ENCODE measurements at places on chromosomes 2 and 18.
A peak's percentile ranks its signal among the peaks of the same experiment; 100 is the strongest.

GRCh38 chr18:36157441-36157840 is 27.7 kb downstream of the ELP2 start:
- no peak for DNase-seq

DNA sequence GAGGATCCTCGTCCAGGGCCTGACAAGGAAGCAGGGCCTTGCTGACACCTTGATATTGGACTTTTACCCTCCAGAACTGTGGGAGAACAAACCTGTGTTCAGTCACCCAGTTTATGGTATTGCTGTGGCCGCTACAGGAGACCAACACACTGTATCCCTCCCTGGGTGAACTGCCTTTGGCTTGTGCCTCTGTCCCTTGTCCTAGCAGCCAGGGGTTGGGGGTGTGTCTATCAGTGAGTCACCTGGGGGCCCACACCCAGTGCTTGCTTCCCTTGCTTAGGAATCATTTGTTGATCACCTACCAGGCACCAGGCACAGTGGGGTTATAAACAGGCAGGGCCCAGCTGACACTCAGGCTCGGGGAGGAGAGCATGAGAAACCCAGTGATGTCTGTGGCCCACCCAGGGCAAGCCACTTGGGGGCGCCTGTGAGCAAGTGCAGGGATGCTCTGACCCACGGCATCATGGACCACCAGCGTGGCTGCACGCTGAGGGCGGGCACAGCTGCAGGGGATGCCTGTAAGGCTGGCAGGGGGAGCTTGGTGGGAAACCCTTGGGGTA is 17.1 kb downstream of the TMEM185B start:
- no peak for DNase-seq

- DNase-seq: no peak
These were observed 63.4 kb upstream of the PELI1 start for GRCh38 chr2:64207573-64207972.

DNA sequence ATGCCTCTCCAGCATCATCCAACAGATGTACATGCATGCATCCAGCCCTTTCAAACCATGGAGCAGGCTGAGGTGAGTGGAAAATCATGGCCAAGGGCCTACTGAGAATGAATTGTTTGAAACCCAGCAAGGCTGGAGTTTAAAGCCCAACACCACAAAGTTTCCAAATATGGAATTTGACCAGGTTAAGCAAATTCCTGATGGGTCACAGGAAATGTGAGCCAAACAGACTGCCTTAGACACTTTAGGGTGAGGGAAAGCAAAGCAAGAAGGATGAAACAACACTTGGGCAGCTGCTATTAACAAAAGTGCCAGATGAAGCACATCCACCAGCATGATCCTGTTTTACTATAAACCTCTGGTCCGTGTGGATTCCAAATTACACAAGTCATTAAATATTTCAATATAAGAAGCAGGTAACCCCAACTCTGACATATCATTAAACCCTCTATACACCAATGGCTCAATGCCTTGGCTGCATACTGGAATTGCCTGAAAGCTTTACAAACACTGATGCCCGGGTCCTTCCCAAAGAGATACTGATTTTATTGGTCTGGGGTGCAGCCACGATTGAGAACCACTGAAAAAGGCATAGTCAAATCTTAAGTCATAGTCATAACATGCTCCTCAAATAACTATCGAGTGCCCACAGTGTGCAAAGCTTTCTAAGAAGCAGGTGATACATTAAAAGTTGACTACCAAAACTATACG is 9.1 kb downstream of the KLF7 start:
- no peak for DNase-seq

GRCh38 chr18:34623557-34623956 is 86.5 kb upstream of the DTNA start:
- no peak for DNase-seq

DNA sequence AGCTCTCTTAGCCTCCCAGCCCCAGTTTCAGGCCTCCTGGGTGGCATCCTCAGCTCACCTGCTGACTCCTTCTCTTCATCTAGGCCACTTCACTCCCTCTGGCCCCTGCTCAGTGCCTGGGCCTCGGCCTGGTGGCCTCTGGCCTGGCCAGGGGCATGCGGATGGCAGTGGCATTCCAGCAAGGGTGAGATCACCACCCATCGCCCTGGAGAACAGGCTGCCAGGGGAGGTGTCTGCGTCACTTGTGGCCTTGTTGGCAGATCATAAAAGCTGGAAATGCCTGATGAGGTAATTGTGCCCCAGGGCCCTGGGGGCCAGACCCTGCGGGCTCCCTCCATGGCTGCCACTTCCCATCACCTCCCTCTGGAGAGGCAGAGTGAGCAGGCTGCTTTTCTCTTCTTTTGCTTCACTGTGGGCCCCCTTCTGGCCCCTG is 72.5 kb upstream of the SMAD2 start:
- peak; percentile 86 for DNase-seq

- DNase-seq: no peak
These were observed 67.0 kb downstream of the SP3 start for GRCh38 chr2:173898178-173898668.

GRCh38 chr2:11018651-11019185 is 107.0 kb downstream of the KCNF1 start:
- DNase-seq: no peak

DNA sequence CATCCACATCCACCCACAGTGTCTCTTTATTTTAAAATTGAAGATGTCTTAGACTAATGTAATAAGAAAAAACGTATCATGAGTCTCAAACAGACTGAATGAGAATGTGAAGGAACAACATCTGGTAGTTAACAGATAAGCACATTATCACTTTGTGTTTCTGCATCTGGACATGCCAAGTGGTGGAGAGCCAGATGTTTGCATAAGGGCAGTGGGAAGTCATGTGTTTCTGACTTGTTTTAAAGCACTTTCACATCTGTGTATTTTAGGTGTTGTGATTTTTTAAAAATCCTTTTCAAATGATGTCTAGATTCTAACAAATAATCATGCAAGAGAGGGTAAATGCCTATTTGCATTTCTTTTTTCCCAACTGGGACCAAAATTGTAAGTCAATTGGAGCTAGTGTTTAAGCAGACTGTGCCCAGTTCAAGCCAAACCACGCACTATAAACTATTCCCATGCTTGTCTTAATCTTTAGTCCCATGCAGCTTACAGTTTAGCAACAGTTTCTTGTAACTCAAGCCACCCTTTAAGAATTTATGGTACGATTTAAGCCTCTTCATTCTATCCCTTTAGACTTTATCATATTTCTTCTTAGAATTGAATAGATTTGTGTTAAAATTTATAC is 272.7 kb upstream of the DOK6 start:
- DNase-seq: no peak

GRCh38 chr2:73979021-73979420 is 5.7 kb upstream of the TET3 start:
- DNase-seq: no peak

DNA sequence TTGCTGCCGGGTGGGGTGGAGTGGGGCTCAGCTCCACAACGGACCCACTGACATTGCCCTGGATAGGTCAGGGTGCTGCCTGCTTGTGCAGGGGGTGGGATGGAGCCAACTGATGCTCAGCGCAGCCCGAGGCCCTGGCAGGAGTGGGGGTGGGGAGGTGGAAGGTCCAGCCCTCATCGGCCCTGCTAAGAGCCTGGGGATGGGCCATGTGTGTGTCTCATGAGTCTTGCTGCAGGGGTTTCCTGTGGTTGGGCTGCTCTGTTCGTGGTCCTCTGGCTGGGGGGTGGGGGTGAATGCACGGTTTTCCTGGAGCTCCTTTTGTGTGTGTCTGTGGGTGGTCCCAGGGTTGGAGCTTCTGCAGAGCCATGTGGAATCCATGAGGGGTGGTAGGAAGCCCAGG is 39.4 kb upstream of the GALR1 start:
- DNase-seq: no peak

GRCh38 chr2:132979339-132980093 is 309.5 kb upstream of the LYPD1 start:
- no peak for DNase-seq

- no peak for DNase-seq
These were observed 322.2 kb upstream of the DDX18 start for GRCh38 chr2:117492209-117492851.

- DNase-seq: no peak
These were observed 99.6 kb upstream of the MGAT5 start for GRCh38 chr2:134154246-134154645.

DNA sequence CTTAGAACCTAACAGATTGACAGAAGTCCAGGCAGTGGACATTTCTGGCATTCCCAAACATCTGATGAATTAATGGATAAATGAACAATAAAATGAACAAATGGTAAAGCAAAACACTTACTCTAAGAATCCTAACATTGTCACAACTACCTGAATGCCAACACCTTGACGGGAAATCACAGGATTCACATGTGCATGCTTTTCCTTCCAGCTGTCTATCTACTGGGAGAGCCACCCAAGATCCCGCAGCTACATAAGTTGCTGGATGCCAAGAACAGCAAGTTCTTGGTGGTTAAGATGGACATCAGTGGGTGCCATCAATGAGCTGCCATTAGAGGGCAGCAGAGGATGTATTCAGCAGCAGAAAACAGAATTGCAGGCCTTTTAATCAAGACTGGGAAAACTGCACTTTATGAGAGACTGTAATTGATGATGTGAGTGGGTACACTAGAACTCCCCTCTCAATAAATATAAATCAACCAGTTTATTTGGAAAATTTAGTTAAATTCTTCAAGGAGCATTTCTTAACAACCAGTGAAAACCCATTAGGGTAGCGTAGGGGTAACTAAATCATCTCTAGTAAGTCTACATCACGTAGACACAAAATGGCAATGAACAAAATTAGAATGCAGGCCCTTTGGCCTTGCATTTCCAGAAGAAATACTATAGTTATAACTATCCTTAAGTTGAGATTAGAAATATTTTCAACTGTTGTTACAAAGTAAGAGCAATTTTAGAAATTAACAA is 45.6 kb downstream of the SESTD1 start:
- peak; percentile 26 for DNase-seq

GRCh38 chr2:45714679-45715078 is 63.2 kb downstream of the PRKCE start:
- no peak for DNase-seq

DNA sequence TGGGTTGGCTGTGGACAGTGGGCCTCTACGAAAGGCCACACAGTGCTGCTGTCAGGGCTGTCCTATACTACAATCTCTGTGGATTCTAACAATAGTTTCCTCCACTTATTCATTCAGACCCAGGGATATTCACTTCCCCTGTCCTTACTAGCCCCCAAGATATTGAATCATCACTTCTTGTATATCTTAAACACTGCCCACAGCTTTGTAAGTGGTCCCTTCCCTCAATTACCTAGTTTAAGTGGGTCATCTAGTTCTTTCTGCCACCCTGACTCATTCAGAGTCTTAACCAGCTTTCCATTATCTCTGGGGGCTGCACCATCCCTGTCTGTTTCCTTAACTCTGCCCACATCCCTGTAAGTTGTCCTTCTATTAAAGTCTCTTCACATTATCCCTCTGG is 69.2 kb downstream of the CD28 start:
- DNase-seq: no peak

DNA sequence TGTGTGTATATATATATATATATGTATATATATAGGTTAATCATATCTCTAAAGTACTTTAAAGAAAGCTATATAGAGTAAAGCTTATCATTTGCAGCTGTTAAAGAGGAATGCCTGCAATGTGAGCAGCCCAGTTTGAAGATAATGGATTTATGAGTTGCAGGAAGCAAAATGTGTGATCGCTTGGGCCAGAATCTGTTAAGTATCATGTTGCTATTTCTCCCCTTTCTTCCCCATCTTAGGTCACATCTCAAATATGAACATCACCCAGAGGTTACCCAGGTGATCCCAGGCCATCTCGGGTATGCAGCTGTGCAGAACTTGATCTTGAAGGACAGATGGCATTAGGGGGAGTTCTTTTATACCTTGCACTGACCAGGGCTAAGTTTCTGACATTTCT is 316.5 kb downstream of the MTX2 start:
- no peak for DNase-seq

- DNase-seq: no peak
These were observed 44.7 kb upstream of the DSC1 start for GRCh38 chr18:31207391-31207790.

- no peak for DNase-seq
These were observed 390.9 kb upstream of the VWC2L start for GRCh38 chr2:214019973-214020345.

DNA sequence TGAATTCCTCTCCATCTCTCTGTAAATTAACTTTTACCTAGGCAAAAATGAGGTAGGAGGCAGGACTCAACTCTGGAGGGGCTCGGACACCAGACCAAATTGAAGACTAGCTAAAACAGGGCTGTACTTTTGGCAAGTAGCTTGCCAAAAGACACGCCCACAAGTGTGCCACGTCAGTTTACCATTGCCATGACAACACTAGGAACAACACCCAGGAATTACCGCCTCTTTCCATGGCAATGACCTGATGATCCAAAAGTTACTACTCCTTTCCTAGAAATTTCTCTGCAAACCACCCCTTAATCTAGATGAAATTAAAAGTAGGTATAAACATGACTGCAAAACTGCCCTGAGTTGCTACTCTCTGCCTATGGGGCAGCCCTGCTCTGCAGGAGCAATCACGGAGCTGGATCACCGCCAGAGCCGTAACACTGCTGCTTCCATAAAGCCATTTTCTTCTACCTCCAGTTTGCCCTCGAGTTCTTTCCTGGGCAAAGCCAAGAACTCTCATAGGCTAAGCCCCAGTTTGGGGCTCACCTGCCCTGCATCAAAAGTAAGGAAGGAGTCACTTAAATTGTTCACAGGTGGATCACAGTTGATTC is 66.0 kb upstream of the FAM136A start:
- no peak for DNase-seq

GRCh38 chr2:129708221-129708967 is 271.1 kb upstream of the RAB6C start:
- DNase-seq: no peak

DNA sequence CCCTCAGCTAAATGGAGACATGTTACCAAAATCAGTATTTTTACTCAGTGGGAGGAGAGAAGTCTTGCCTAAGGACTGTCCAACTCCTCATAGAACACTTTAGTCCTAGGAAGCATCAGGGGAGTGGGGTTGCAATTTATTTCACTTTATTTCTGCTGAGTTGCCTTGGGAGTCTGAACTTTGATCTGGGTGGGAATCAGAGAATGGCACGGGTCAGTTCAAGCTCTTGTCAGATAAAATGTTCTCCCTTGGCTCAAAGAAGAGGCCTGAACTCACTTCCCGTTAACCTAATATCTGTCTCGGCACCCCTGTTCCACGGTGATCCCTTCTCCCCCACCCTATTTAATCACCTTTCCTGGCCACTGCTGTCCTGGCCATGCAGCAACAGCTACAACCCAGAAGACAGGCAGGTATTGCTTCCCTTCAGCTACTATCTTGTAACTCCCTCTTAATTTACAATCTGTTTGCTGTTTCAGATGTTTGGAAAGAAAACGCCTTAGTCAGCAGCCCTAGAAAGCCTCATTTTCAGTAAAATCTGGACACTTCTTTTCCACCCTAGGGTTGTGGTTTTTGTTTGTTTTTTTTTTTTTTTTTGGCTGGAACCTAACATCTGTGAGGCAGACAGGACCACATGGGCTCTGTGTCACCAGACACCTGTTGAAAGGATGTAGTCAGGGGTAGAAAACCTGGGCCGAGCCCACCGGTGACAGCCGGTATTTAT is 52.5 kb downstream of the SERTAD2 start:
- DNase-seq: no peak

- no peak for DNase-seq
These were observed 49.0 kb upstream of the EPAS1 start for GRCh38 chr2:46248171-46248570.
